GM23248 (cell line): ENCODE measurements at places on chromosomes 6 and 20. TPM values are rescaled to one million over a fixed set of nuclear protein-coding genes. Genes with fewer than 3 reads are reported as not detected.

The UBE2C gene
- total RNA-seq: 33.8 and 38.8 TPM in 2 replicates

The ZGPAT gene
- total RNA-seq: 26.2 and 28.5 TPM in 2 replicates

DNA sequence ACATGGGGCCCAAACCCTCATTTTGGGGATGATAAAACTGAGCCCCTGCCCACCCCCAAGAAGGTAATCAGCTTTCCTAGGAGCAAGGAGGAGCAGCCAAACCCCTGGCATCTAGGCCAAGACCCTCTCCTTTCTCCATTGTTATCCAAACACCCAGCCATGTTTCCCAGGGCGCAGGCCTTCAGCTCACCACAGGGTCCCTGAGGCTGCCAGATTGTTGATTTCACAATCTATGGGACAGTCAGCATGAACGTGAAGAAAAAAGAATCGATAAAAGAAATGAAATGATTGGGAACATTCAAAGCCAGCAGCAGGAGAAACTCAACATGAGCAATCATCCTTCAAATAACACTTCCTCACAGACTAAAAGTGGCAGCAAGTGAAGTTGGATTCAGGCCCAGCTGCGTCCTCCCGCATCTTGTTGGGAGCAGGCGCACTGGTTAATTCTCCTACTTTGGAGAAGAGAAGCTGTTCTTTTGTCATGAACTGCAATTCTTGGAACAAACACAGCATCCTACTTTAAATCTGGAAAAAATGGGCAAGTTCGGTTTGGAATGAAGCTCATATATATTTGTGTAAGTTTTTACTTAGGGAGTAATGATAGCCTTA is 241.8 kb upstream of the PRDM1 start:
- DNase-seq: peak; percentile 33
- peaks cover 3% of the 10 kb centered on the region; the same call in 1 of the 2 replicates for H3K4me1 ChIP-seq
- no peaks in the 10 kb centered on the region for H3K36me3 ChIP-seq

DNA sequence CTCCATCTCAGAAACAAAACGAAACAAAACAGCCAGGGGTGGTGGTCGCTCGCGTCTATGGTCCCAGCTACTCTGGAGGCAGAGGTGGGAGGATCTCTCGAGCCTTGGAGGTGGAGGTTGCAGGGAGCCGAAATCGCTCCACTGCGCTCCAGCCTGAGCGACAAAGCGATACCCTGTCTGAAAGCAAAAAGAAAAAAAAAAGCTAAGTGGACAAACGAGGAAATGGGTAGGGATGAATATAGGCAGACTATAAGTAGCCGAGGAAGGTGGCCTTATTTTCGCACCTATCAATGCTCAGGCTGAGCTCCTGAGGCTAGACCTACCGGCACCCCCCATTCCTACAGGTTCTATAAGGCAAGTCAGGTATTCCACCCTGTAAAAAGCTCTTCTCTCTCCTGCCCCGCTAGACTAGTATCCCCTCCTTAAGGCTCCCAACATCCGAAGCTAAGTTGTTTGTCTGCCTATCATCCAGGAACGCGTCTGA is 650 bp upstream of the CASP8AP2 start:
- H3K36me3 ChIP-seq: 0 out of 2 replicates have a peak, but pooled peaks cover 6% of the 10 kb centered on the region
- DNase-seq: peak; percentile 54
- peak overlapping the region; percentile 81 for H3K4me3 ChIP-seq
- peaks cover 9% of the 10 kb centered on the region for H3K4me1 ChIP-seq
- H3K27ac ChIP-seq: peak overlapping the region; percentile 36

DNA sequence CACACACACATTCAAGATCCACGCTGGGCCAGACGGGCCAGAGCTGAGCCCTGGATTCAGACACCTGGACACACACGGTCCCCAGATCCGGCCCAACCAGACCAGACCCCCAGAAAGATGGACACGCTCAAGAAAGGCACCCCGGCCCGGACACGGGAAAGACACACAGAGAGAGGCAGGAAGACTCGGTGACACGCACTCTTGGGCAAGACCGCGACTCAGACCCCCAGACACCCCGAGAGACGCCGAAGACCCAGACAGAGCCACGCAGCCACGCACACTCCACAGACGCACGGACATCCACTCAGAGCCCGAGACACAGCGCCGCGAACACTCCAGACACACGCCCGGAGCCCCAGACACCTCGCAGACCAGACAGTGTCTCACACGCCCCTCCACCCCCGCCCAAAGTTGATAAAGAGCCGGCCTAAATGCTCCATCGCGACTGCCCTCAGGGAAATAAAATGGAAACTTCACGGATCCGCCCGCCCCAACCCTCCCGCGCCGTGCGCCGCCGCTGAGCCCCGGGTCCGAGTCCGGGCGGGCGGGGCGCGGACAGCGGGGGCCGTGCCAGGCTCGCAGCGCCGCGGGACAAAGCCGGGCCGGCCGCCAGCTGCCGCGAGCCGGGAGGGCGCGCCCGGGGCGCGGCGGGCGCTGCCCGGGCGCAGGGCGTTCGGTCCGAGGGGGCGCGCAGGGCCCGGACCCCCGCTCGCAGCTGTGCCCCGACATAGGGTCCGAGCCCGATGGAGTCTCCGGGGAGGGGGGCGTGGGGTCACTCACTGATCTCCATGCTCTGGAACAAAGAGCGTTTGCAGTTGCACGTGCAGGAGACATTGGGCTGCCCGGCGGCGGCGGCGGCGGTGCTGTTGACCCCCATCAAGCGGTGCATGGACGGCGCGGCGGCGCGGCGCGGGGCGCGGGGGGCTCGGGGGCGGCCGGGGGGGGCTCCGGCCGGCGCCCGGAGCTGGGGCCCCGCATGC is 831 bp downstream of the PMEPA1 start:
- DNase-seq: peak; percentile 72
- H3K4me3 ChIP-seq: peak overlapping the region; percentile 82
- peaks cover 30% of the 10 kb centered on the region for H3K4me1 ChIP-seq

DNA sequence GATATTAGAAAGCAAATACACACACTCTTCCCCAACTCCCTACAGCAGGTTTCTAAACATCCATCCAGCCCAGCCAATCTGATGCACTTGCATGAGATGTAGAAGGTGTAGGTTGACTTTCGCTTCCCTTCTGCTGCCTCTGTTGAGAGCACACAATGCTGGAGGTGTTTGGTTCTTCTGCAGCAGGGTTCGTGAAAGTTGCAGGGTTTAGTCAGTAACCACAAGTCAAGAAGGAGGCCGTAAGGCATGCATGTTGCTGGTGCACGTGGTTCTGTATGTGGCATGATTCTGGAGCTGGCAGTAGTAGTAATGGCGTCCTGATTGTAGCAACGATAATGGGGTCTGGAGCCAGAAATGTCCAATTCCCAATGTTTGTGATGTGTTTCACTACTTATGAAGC is 53.0 kb downstream of the DEK start:
- H3K4me1 ChIP-seq: no peaks in the 10 kb centered on the region; the same call in 1 of the 2 replicates
- H3K27me3 ChIP-seq: no peaks in the 10 kb centered on the region
- no peak for DNase-seq
- no peak overlapping the region for H3K27ac ChIP-seq
- H3K36me3 ChIP-seq: no peaks in the 10 kb centered on the region

- H3K4me3 ChIP-seq: no peak overlapping the region
- peaks cover 20% of the 10 kb centered on the region for H3K4me1 ChIP-seq
- H3K36me3 ChIP-seq: peaks cover 58% of the 10 kb centered on the region
- no peak overlapping the region for H3K27ac ChIP-seq
- DNase-seq: no peak
- no peaks in the 10 kb centered on the region for H3K27me3 ChIP-seq
Observed at GRCh38 chr6:53100561-53100960, 35.4 kb downstream of the FBXO9 start.

- DNase-seq: no peak
- no peaks in the 10 kb centered on the region for H3K27me3 ChIP-seq
- H3K27ac ChIP-seq: no peak overlapping the region
- no peak overlapping the region for H3K4me3 ChIP-seq
- no peaks in the 10 kb centered on the region for H3K4me1 ChIP-seq
Observed at GRCh38 chr6:3293271-3294155, 34.8 kb downstream of the PSMG4 start.

DNA sequence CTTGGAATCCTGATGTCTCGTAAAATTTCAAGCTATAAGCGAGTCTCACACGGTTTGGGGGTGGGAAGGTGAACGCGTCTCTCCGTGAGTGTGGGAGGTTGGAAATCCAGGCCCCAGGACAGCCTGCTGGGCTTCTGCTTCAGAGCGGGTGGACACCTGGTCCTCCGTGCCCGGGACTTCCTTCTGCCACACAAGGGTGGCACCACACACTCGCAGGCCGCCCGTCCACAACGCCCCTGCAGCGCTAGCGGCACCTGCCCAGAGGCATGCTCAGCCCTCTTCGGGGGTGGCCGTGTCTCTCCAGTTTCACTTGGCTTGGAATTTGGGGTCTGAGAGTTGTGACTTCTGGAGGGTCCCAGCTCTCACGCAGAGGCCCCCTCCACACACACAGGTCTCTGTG is 151.9 kb downstream of the PHACTR3 start:
- no peak overlapping the region for H3K4me3 ChIP-seq
- no peaks in the 10 kb centered on the region for H3K36me3 ChIP-seq
- no peak for DNase-seq
- peaks cover 35% of the 10 kb centered on the region for H3K27me3 ChIP-seq
- H3K4me1 ChIP-seq: no peaks in the 10 kb centered on the region

The HLA-DRB1 gene
- not detected in 2 replicates for total RNA-seq

The NKX2-4 gene
- not detected in 2 replicates for total RNA-seq

The CST5 gene
- total RNA-seq: not detected in 2 replicates

GRCh38 chr6:10390495-10391298 is 24.2 kb downstream of the TFAP2A start:
- H3K36me3 ChIP-seq: no peaks in the 10 kb centered on the region
- no peak overlapping the region for H3K27ac ChIP-seq
- no peak overlapping the region for H3K4me3 ChIP-seq

- no peak overlapping the region for H3K4me3 ChIP-seq
- peaks cover 8% of the 10 kb centered on the region for H3K4me1 ChIP-seq
- peaks cover 65% of the 10 kb centered on the region for H3K27me3 ChIP-seq
- no peaks in the 10 kb centered on the region for H3K36me3 ChIP-seq
- no peak overlapping the region for H3K27ac ChIP-seq
Observed at GRCh38 chr6:125743604-125744003, 5.8 kb upstream of the HEY2 start.

DNA sequence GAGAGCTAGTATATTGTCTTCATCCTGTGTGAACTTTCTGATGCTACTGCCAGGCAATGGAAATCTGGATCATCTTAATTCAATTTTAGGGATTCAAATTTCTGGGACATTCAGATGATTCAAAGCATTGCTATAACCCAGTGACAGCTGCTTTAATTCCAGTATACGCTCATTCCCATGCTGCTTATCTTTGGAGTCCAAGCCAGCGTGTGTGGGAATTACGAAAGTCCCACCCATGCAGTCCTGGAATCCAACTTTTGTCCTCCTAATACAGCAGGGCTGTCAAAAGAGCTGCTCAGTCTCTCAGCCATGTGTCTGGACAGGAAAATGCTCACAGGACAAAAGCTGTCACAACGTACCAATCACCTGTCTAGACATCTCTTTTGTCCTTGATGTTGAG is 219.8 kb downstream of the LAMA2 start:
- H3K4me1 ChIP-seq: peaks cover 12% of the 10 kb centered on the region
- no peaks in the 10 kb centered on the region for H3K27me3 ChIP-seq
- DNase-seq: no peak
- no peaks in the 10 kb centered on the region for H3K36me3 ChIP-seq
- H3K27ac ChIP-seq: no peak overlapping the region

DNA sequence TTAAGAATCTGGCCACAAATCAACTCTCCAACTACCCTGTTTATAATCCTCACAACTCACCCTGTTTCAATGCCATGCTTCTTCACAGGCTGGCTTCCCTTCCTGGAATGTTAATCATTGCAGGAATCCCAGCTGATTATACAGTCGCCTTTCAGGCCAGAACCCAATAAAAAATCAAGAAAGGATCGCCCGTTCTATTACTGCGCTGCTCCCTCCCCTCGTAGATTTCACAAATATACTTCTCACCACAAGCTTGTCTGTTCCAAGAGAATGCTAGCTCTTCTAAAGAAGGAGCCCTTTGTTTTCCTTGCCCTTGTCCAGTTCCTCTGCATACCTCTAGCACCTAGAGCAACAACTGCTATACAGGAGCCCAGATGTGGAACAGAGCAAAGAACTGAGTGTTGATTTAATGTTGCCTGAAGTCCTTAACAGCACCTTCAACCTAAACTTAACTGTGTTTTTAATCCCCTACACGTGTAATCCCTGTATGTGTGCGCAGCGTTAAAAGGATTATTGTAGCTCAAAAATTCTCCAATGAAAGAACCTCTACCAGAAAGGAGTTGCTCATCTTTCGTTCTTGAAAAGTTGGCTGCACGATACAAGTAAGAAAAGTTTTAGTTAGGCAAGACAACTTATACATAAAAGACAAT is 988 bp downstream of the ECHDC1 start:
- H3K27me3 ChIP-seq: no peaks in the 10 kb centered on the region
- DNase-seq: peak; percentile 63
- no peaks in the 10 kb centered on the region for H3K36me3 ChIP-seq
- peaks cover 37% of the 10 kb centered on the region for H3K4me1 ChIP-seq
- H3K4me3 ChIP-seq: peak overlapping the region; percentile 96

- no peak overlapping the region for H3K4me3 ChIP-seq
- H3K4me1 ChIP-seq: peaks cover 27% of the 10 kb centered on the region
- DNase-seq: peak; percentile 79
- no peak overlapping the region for H3K27ac ChIP-seq
- no peaks in the 10 kb centered on the region for H3K27me3 ChIP-seq
Observed at GRCh38 chr6:162962093-162962492, 234.3 kb downstream of the PACRG start.

DNA sequence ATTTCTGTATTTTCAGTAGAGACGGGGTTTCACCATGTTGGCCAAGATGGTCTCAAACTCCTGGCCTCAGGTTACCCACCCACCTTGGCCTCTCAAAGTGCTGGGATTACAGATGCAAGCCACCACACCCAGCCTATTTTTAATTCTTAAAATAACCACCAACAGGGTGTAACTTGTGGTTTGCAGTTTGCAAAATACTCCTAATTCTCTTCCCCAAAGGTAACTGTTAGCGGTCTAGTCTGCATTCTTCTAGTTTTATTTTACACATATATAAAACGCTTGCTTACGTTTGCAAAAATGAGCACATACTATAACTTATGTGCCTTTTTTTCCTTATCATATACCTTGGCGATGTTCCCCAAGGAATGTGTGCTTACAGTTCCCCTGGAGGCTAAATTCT is 25.6 kb upstream of the CHMP4B start:
- peaks cover 10% of the 10 kb centered on the region for H3K4me1 ChIP-seq
- H3K27ac ChIP-seq: no peak overlapping the region
- no peaks in the 10 kb centered on the region for H3K36me3 ChIP-seq
- DNase-seq: no peak
- no peak overlapping the region for H3K4me3 ChIP-seq

The LPIN3 gene
- 11.1 and 11.5 TPM in 2 replicates for total RNA-seq

- H3K27ac ChIP-seq: no peak overlapping the region
- H3K27me3 ChIP-seq: no peaks in the 10 kb centered on the region
- no peaks in the 10 kb centered on the region for H3K4me1 ChIP-seq
- H3K4me3 ChIP-seq: no peak overlapping the region
Observed at GRCh38 chr20:48669946-48670605, 157.7 kb downstream of the PREX1 start.

GRCh38 chr6:33740204-33740608 is 6.5 kb downstream of the IP6K3 start:
- 0 out of 2 replicates have a peak, but pooled peaks cover 6% of the 10 kb centered on the region for H3K27me3 ChIP-seq
- H3K4me1 ChIP-seq: no peaks in the 10 kb centered on the region
- no peak overlapping the region for H3K4me3 ChIP-seq
- no peaks in the 10 kb centered on the region for H3K36me3 ChIP-seq
- H3K27ac ChIP-seq: no peak overlapping the region

The FAM217B gene
- 2.2 and 2.9 TPM in 2 replicates for total RNA-seq

The TMEM239 gene
- not detected in 2 replicates for total RNA-seq
